Foreskin fibroblast (primary cell): ENCODE measurements at places on chromosomes 12 and 14.

DNA sequence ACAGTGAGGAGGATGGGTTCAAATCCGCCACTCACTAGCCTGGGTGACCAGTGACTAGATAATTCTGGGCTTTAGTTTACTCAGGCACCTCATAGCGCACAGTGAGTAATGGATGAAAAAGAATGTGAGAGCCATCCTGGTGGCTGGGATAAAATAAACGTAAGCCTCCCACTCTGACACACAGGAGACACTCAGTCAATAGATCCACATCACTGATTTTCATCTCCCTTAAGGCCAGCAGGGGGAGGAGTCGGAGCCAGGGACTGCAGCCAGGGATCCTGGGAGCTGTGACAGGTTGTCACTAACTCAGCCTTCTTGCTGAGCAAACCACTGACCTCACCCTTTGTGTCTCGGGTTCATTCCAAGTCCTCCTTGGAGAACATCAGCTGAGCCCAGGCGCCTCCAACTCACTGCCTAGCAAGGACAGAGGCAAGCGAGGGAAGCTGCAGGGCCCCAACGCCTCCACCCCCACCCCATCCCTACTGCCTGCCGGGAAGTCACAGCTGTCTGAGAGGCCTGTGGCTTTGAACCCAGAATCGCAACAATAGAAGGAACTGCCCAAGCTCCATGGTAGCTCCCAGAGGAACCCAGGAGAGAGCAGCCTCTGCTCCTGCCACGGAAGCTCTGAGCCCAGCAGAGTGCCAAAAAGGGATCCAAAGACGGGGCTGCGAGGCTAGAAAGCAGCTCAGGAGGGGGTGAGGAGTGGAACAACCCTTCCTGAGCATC lies 30.7 kb downstream of the PXN start:
- DNase-seq, result peak; percentile 99

- peak; percentile 22 for DNase-seq
Observed at GRCh38 chr14:61489512-61489911, 168.1 kb downstream of the PRKCH start.

- DNase-seq, result peak; percentile 43
Observed at GRCh38 chr12:111645433-111645832, 40.3 kb downstream of the BRAP start.

- DNase-seq, result peak; percentile 28
Observed at GRCh38 chr14:93085911-93086310, 29.8 kb downstream of the ITPK1 start.

- peak; percentile 86 for DNase-seq
Observed at GRCh38 chr12:26011099-26011498, 52.6 kb downstream of the RASSF8 start.

DNA sequence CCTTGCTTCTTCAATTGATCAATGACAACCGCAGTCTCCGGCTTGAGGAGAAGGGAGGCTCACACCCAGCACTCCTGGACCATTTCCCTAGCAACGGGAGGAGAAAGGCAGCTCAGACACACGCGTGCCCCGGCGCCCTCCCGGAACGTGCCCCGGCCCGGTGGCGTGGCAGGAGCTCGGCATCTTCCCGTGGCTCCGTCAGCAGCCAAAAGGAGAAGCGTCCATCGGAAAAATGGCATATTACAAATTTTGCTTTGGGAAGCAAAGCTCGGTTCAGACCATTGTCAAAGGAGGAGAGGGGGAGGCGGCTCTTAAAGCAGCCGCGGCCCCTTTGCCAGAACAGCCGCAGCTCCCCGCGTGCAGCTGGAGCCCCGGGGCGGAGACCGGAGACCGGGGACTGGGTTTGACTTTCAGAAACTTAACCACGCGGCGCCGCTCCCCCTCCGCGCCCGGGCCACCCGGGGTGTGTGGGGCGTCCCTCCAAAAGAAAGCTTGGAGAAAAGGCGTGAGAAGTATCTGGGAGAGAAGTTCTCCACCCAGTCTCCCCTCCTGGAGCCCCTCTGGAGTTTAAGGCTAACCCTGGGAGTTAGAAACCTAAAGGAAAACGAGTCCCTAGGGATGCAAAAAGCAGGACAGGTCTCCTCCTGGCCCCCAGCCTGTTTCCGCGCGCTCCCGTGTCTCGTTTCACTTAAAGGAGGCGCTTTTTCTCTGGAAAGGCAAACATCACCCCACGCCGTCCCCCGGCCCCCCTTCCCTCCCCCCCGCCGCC lies 545 bp downstream of the PPFIA2 start:
- DNase-seq, result no peak

- peak; percentile 89 for DNase-seq
Observed at GRCh38 chr12:80033448-80033847, 65.9 kb upstream of the OTOGL start.

GRCh38 chr12:4824380-4824779 lies 85.3 kb upstream of the KCNA1 start:
- DNase-seq, result peak; percentile 14

DNA sequence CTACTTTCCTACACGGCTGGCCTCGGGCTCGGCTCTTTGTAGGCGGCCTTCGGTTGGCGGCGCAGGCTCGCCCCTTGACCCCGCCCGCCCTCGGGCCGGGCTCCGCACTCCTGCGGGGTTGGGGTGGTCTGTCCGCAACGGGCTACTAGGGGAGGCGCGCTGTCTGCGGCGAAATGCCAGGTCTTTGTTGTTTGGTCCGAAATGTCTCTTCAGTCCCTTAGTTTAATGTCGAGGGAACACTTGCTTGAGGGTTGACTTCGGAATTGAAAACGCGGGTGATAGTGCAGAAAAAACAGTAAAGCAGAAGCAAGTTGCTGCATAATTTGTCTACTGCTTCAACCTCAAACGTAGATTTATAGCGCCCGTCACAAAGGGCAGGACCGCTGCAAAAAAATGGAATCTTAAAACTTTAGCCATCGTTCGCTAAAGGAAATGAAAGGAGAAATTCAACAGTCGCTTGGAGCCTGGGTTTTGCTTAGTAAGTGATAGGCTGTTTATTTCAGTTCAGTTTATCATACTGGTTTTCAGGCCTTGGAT lies 390 bp downstream of the JKAMP start:
- no peak for DNase-seq
